ENCODE measurements at places on chromosomes 4 and X.

GRCh38 chr4:117164338-117164737 lies 79.0 kb upstream of the TRAM1L1 start:
- DNase-seq = no peak

DNA sequence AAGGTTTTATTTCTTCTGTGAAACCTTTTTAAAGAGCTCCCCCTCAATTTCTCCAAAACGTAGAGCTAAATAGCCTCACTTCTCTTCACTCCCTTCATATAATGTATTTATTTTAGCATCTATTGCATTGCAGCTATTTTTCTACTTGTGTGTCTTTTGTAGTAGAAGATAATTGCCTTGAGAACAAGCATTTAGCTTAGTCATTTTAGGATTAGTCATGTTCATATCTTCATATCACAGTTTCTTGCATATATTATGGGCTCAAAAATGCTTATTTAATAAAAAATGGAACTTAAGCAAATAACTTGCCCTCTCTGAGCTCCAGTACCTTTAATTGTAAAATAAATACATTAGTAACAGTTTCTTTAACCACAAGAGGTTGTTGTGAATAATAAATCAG lies 72.1 kb upstream of the SPANXC start:
- DNase-seq = no peak

GRCh38 chr4:148243837-148244236 lies 198.4 kb downstream of the NR3C2 start:
- no peak for DNase-seq

- no peak for DNase-seq
These were observed 16.0 kb upstream of the SEPTIN6 start for GRCh38 chrX:119708936-119709335.

GRCh38 chr4:127155555-127155954 lies 477.2 kb upstream of the INTU start:
- DNase-seq = no peak

GRCh38 chr4:13413729-13414437 lies 70.3 kb downstream of the RAB28 start:
- DNase-seq = no peak

DNA sequence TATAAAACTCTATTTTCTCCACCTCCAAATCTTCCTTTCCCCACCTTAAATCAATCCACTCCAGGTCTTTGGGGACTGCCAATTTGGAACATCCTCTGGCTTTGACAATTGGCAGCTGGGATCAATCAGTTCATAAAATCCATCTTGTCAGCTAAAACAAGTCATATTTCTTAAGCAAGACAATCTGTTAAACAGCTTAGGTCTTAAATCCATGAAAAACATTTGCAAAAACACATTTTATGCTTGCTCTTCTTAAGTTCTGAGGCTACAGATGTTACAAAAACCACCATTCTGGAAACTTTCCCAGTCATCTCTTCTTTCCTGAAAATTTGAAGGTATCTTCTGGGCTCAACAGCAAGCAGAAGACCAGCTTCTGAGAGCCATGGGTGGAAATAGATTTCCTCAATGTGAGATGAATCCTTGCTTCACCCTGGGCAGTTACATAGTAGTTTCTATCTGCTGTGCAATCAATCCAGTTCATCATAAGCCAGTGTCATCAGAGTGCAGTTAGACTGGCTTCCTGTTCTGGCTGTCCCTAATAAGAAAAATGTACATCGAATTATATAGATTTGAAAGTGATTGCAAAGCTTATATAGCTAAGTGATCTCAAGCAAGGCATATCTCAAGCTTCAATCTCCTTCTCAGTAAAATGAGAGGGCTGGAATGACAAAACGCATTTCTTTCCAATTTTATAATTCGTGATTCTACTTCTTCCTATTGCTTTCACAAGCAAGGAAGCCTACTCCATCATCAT lies 402.7 kb upstream of the INTU start:
- no peak for DNase-seq

GRCh38 chrX:24767557-24767956 lies 73.8 kb downstream of the POLA1 start:
- no peak for DNase-seq

DNA sequence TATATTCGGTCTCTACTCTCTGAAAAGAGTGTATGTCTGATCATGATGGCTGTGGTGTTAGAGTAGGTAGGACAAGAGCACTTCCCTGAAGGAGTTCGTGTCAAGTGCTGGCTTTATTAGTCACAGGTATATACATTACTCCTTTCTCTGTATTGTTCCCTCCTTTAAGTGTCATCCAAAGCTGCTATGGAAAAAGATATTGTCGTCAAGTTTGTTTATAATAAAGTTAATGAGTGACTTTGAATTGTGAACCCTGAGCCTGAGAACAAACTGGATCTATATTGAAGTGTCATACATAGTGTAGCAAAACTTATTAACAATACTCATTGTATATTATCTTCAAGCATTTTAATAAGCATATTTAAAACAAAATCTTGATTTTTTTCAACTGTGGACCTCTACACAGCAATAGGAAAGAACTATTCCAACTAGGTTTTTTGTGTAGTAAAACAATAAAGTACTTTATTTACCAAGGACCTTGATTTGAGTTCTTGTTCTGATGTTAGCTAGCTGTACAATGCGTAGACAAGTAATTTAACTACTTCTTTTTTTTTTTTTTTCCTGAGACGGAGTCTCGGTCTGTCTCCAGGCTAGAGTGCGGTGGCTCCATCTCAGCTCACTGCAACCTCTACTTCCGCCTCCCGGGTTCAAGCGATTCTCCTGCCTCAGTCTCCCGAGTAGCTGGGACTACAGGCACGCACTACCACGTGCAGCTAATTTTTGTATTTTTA lies 177.7 kb downstream of the RAPGEF2 start:
- no peak for DNase-seq

GRCh38 chrX:13283950-13284546 lies 35.8 kb downstream of the ATXN3L start:
- DNase-seq = no peak

DNA sequence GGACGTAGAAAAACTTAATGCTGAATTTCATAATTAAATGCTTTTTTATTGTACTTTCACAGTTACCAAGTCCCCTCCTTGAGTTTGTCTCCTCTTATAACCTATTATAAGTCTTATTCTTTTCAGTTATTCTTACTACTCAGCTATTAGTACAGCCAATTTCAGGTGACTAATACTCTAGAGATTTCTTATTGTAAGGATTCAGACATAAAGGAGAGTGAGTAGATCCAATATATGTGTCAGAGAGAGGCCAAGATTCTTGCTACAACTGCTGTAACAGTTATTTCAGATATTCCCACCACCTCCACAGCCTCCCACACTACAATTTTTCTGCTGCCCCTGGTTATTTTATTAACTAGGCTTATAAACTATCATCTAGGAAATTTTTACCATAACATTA lies 274.5 kb downstream of the GPAT3 start:
- DNase-seq = no peak

- no peak for DNase-seq
These were observed 111.2 kb downstream of the ZNF518B start for GRCh38 chr4:10346023-10346422.

- no peak for DNase-seq
These were observed 259.1 kb downstream of the CAMK2D start for GRCh38 chr4:113502476-113502875.

GRCh38 chr4:177408023-177408422 lies 34.2 kb downstream of the AGA start:
- no peak for DNase-seq

GRCh38 chr4:108107101-108107500 lies 61.6 kb downstream of the LEF1 start:
- DNase-seq = no peak

GRCh38 chr4:137656661-137657060 lies 124.4 kb upstream of the PCDH18 start:
- no peak for DNase-seq

GRCh38 chr4:2572866-2573265 lies 36.4 kb downstream of the FAM193A start:
- no peak for DNase-seq

- DNase-seq = no peak
These were observed 8.1 kb downstream of the MORF4L2 start for GRCh38 chrX:103678199-103678993.

GRCh38 chrX:110665223-110666002 lies 130.2 kb downstream of the CHRDL1 start:
- DNase-seq = no peak

All from T-cell (primary cell).